ENCODE measurements at places on chromosomes 2 and 18.

DNA sequence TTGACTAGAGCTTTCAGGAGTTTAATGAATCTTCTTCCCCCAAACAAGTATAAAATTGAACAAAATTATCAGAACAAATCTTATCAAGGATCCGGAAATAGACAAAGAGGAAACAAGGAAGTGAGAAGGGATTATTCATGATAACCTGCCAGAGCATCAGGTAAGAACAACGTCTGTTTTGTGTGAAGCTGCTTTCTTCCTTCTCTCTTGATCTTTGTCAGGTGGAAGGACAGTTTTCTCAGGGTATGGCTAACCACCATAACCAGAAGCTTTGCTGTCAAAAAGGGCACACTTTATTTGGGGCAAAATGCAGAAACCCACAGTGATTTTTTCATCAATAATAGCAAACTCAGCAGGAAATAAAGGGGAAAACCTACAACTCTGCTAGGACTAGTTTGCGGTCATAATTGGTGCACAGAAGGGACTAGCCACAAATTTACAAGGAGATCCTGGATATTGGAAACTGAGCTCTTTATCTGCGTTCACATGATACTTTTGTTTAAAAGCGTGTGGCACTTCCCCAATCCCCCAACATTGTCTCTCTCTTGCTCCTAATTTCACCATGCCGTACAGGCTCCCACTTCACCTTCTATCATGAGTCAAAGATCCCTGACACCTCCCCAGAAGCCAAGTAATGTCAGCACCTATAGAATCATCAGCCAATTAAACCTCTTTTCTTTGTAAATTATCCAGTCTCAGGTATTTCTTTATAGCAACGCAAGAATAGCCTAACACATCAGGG, 124.2 kb downstream of the FSIP2 start:
- DNase-seq, result no peak

GRCh38 chr18:44170208-44170880, 510.3 kb upstream of the SETBP1 start:
- no peak for DNase-seq

GRCh38 chr2:69546646-69547045, 96.9 kb downstream of the AAK1 start:
- no peak for DNase-seq

GRCh38 chr2:98697651-98698337, 33.1 kb downstream of the MGAT4A start:
- no peak for DNase-seq

DNA sequence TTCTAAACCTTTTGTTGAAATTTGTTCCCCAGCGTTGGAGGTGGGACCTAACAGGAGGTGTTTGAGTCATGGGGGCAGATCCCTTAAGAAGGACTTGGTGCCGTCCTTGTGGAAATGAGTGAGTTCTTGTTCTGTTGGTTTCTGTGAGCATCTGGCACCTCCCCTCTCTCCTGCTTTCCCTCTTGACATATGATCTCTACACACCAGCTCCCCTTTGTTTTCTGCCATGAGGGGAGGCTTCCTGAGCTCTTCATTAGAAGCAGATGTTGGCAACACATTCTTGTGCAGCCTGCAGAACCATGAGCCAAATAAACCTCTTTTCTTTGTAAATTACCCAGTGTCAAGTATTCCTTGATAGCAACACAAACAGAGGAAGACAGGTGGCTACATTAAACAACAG, 23.8 kb downstream of the NABP1 start:
- DNase-seq, result no peak

- no peak for DNase-seq
Measured at GRCh38 chr2:229849073-229849472, 72.7 kb downstream of the TRIP12 start.

DNA sequence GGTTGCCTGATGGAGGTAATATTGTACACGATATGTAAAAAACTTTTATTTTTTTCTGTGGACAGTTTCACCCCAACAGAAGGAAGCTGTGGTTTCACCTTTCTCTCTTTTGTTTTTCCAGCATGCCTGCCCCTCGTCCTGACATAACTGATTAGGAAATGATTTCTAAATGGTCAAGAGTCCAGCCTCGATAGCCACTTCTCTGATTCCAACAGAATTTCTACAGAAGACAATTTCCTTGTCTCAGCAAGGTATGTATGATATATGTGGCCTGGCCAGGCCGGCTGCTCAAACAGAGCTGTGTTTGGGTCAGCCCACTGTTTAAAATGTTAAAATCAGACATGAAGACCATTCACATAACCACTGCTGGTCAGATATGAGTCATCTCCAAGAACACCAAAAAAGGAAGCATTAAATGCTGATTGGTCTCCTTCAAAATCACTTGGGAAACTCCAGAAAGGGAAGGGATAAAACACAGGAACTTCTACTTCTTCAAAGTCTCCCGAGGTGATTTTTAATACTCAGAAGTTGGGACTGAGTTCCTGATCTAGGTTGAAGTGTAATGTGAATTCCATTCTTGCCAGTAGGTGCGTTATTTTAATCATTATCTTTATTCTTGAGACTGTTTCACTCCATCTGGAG, 22.3 kb downstream of the ATP8B1 start:
- no peak for DNase-seq

- no peak for DNase-seq
Measured at GRCh38 chr2:126825316-126825715, 73.4 kb upstream of the TEX51 start.

DNA sequence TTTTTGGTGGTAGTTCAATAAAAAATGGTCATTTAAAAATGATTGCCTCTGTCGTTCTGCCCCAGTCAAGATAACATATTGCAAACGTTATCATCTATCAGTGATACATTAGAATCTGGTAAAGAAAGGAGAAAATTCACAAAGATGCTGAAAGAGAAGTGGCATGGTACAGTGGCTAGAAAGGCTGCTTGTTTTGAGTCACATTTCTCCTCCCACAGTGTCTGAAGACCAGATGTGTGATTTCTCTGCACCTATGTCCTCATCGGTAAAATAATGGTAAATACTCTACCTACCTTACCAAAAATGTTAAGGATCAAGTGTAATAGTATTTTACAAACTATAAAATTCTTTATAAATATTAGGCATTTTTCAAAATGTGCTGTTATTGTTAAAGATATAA, 76.1 kb upstream of the NOSTRIN start:
- DNase-seq, result no peak

DNA sequence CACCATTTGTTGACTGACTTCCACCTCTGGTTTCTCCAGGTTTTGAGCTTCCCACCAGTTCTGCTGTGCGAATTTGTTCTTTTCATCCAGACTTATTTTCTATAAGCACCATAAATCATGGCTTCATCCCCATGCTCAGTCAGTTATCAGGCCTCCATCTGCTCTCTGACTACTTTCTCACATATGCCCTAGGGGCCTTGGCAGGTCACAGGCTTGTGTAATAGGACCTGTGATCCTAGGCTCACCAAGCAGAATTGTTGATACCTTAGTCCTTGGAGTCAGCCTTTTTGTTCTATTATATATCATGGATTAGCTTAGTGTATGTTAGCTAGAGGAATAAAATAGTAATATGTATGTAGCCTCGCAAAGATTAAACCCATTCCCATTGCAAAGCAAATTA, 284.2 kb upstream of the TANK start:
- DNase-seq, result no peak

DNA sequence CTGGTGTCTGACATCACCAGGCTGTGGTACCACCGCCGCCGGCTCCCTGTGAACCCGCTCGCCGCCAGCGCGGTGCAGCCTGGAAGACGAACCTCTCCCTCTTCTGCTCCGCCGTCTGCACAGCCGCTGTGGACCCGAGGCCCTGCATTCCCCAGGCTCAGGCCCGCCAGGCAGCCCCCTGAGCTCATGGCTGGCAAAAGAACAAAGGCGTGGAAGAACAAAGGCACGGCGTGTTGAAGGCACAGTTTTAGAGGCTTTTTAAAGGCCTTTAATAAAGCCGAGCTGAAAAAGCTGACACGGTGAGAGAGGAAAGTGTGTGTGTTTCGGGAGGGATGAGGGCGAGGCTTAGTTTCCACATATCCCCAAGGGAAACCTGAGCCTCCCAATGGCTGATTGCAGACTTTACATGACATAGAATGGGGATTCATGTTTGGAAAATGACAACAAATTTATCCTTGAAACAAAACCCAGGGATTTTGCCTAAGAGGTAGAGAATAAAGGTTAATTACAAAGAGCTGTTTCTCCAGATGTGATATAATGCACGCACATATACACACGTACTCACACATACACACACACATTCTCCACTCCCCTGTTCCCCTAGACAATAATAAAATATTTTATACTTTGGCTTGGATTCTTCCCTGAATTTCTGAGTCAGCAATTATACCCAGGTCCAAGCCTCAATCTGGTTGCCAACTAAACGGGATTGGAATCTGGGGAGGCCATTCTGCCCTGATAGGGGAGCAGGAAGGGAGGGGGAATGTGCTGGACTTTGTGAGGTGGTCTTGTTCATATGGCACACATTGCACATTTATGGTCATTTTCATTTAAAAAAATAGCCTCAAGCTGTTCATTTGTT, 39.7 kb downstream of the RFX8 start:
- DNase-seq, result no peak

DNA sequence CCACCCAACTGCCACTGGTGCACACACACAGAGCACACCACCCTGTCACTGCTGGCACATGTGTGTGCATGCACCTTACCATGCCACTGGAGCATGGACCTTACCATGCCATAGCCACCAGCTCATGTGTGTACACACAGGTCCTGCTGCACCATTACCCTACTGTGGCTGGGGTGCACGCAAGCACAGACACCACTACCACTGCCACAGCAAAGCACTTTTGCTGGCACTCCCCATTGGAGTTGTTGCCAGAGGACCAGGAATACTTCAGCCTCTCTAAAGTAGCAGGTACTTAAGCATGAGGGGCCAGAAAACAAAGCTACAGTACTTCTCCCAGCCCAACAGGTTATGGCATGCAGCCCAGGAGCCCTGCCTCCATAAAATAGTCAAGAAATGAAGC, 404.8 kb downstream of the MBD2 start:
- DNase-seq, result no peak

- peak; percentile 19 for DNase-seq
Measured at GRCh38 chr18:23131693-23132319, 3.5 kb upstream of the CABLES1 start.

DNA sequence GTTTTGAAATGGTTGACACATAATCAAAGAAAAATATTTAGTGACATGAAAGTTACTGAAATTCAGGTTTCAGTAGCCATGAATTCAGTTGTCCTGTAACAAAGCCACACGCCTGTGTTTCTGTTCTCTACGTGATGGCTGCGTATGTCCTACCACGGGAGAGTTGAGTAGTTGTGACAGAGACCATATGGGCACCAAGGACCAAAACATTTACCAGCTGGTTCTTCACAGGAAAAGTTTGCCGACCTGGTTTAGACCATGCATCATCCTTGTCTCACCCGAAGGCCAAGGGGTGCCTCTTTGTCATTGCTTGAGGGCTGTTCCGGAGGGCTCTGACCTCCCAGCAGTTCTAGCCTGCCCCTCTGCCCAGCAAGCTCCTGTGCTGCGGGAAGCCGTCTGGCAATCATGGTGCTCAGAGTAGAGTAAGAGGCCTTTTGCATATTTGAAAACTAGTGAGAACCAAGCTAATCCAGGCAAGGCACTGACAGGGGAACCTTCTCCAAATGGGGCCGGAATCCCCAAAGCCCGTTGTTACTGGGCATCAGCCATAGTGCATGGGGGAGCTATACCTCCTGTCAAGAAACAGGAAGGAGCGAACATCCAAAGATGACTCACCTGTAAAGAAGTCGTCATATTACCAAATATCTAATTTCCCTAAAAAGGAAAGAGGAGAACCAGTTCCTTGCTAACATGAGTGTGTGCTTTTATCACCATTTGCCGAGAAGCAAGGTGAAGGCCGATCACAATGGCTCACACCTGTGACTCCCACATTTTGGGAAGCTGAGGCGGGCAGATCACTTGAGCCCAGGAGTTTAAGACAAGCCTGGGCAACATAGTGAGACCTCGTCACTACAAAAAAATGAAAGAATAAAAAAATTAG, 92.6 kb upstream of the RAB12 start:
- no peak for DNase-seq

- no peak for DNase-seq
Measured at GRCh38 chr2:59276917-59277316, 1035.8 kb upstream of the FANCL start.

DNA sequence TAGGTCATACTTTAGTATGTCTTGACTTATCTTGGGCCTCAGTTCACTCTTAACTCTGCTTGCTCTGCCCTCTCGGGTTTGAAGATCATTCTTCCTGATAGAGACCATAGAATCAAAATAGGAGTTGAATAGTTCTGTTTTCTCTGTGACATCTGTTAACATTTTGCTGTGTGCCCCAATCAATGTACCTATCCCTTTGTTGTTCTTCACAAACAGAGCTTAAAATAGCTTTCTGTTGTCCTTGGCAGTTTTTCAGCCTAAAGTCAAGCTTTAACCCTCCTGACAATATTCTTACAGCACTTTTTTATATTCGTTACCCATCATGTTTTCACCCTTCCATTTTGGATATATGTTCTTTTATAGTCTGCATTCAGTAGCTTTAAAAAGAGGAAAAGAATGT, 724.5 kb upstream of the FANCL start:
- no peak for DNase-seq

GRCh38 chr2:7880126-7880525, 801.7 kb upstream of the ID2 start:
- DNase-seq, result no peak

DNA sequence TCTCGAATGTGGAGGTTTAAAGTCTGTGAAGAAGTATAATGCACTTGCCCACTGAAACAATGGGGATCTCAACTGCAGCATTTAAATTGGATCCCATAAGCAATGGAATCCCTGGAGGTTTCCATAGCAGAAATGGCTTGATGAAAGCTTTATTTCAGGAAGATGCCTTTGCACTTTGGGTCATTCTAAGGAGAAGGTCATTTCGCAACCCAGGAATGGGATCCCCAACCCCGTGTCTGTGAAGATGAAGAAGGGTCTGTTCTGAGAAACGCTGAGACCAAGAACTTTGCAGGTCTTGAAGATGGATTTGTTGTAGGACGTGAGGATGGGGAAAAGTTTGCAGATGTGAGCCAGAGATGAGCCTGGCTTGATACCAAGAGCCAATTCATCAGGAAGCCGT, 1.8 kb upstream of the KCNG3 start:
- DNase-seq, result no peak

DNA sequence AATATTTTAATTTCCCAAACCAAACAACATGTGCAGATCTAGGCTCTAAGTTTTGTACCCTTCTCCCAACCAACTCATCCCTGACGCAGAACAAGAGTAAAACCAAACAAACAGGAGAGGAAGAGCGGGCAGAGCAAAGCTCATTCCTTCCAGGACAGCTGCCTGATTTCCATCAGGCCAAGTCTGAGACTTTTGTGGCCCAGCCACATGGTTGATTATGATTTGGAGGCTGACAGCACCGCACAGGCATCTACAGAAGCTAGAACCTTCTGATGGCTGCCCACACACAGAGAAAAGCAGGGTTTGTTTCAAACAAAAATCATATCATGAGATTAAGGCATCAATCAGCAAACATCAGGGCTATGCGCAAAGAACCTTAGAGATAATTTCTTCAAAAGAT, 262.6 kb downstream of the TNS1 start:
- no peak for DNase-seq

DNA sequence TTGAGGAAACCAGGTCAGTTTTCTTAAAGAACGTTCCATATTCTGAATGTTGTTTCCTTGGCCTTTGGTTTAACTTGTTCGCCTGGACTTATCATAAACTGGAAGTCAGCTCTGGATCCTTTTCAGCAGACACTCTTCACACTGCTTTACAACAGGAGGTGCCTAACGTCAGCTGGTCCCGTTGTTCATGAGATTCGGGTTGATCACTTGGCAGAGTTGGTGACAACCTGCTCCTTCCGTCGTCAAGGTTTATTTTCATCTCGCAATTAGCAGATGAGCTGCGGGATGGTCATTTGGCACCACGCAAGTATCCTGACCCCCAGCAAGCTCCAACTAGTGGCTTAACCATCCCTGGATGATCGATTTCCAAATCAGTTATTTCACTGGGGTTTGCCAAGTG, 23.0 kb upstream of the BIN1 start:
- DNase-seq, result no peak

Data from NCI-H1417 treated with DMSO at 0.1 percent for 48 hours (cell line).